Sigmoid colon (tissue), 7 donors: ENCODE measurements at places on chromosomes 13 and 19. TPM values are rescaled to one million over a fixed set of nuclear protein-coding genes. Genes with fewer than 3 reads are reported as not detected.

DNA sequence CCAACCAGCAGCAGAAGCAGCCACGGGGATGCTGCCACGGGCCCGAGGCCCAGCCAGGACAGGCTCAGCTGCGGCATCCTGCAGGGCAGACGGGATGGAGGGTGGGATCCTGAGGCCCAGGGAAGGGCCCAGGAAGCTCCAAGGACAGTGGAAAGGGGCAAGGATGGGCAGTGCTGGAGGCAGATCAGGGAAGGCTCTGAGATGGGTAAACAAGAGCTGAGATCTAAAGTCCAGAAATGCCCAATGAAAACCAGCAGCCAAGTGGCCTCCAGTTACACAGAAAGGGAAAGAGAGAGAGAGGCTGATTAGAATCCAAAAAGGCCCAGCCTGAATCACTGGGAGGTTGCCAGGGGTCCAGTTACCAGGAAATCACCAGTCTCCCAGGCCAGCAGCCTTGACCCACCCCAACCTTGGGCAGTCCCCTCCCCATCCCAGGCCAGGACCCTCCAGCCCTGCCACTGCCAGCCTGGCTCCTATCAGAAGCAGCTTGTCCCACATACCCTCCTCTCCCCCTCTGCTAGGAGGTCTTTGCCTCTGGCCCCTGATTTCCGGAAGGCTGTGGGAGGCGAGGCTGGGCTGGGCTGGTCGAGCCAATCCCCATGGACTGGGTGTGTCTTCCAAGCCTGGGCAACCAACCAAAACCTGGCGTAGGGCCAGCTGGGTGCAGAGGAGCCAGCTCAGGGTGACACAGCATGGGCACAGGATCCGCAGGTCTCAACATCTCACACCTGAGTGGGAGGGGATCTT, at the start of gene CYP4F11:
Gene CYP4F11 (minus strand): TSS at position 198 of the 747 bp plus-strand sequence. CDS start 121 bp downstream, at position 77.
- no peaks in the 10 kb centered on the region for H3K36me3 ChIP-seq
- H3K4me1 ChIP-seq: no peaks in the 10 kb centered on the region
- peaks cover 3% of the 10 kb centered on the region for H3K27me3 ChIP-seq
- DNase-seq: no peak

DNA sequence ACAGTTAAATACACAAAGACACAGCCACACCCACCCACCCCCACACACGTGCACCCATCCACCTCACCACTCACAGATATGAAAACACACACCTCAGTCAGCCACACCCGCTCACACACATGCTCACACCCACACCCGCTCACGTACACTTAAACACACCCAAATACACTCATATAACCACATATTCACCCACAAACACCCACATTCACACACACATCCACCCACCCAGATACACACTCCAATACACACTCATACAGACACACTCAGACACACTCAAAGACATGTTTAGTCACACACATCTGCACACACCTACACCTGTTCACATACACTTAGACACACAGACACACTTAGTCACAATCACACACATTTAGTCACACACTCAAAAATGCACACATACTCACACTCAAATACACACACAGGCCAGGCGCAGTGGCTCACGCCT, 30.6 kb downstream of the ADGRL1 start:
- no peaks in the 10 kb centered on the region for H3K27me3 ChIP-seq
- peaks cover 10% of the 10 kb centered on the region for H3K4me1 ChIP-seq
- no peak overlapping the region for H3K4me3 ChIP-seq
- no peak overlapping the region for H3K27ac ChIP-seq
- DNase-seq: no peak

DNA sequence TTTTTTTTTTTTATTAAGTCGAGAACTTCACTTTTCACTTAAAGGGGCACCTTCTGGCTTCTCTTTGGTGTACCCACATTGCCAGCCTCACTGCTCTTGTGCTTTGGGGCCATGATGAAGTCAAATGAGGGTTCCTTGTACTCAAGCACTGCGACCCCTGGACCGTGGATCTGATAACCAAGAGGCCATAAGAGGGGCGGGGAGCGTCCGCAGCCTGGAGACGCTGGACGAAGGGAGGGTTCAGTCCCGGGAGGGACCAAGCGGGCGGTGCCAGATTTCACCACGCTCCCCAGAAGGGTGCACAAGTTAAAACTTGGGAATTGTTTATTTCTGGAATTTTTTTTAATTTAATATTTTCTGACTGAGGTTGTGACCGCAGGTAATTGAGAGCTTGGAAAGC, 53.3 kb upstream of the SOX1 start:
- H3K27ac ChIP-seq: no peak overlapping the region
- H3K36me3 ChIP-seq: no peaks in the 10 kb centered on the region
- no peaks in the 10 kb centered on the region for H3K27me3 ChIP-seq
- no peak for DNase-seq
- no peak overlapping the region for H3K4me3 ChIP-seq

DNA sequence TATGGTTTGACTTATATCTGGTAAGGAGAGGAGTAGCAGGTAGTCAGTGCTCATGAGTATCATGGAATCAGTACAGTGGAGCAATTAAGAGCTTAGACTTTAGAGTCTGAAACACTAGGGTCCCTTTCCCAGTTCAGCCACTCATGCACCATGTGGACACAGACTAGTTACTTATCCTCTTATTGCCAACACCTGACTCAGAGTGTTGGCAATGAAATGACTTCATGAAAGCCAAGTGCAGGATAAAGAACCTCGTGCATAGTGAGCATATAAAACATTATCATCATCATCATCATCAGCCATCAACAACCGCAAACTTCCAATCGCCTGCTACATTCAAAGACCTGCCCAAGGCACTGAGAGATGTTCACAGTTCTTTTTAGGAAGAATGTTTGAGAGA, 164.2 kb downstream of the FOXO1 start:
- no peaks in the 10 kb centered on the region for H3K27me3 ChIP-seq
- no peak for DNase-seq
- no peak overlapping the region for H3K4me3 ChIP-seq
- H3K4me1 ChIP-seq: peaks cover 19% of the 10 kb centered on the region
- peak overlapping the region; percentile 25 for H3K27ac ChIP-seq

GRCh38 chr13:27955014-27955591, 14.0 kb downstream of the CDX2 start:
- H3K4me1 ChIP-seq: peaks cover 20% of the 10 kb centered on the region
- H3K27me3 ChIP-seq: peaks cover 52% of the 10 kb centered on the region

The CLEC4M gene
- polyA plus RNA-seq: 0.82 TPM

The IGFL3 gene
- polyA plus RNA-seq: not detected

The CALR3 gene
- not detected for polyA plus RNA-seq

The PRKCG gene
- polyA plus RNA-seq: not detected

The SPINT2 gene
- 170 TPM for polyA plus RNA-seq

The DKKL1 gene
- not detected for polyA plus RNA-seq

The CBLC gene
- polyA plus RNA-seq: 64.5 TPM

The MBD3L3 gene
- polyA plus RNA-seq: not detected
